Endothelial cell (in vitro differentiated cells): ENCODE measurements at places on chromosomes 12 and 14. TPM values are rescaled to one million over a fixed set of nuclear protein-coding genes. Genes with fewer than 3 reads are reported as not detected.

GRCh38 chr14:52987042-52987441 lies 36.2 kb upstream of the FERMT2 start:
- no peak for DNase-seq

DNA sequence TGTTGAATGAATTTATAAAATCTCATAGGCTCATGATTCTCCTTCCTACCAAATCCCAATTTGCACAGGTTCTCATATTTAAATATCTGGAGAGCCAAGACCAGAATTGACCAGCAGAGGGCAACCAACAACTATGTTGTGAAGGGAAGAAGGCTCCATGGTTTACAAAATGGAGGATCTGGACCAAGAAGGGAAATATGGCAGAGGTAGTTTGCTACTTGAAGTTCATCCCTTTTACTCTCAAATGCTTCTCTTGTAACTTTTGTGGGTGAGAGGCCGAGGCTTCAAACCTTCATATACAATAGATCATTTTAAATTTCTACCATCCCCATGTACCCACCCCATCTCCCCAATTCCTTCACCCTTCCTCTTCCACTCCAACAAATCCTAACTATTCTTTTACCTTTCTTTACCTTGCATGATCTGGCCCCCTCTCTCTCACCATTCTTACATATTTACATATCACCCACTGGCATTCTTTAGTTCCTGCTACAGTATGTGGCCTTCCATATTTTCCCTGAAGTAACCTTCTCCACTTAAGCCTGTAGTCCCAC lies 3.8 kb upstream of the SMARCC2 start:
- peak; percentile 77 for DNase-seq

DNA sequence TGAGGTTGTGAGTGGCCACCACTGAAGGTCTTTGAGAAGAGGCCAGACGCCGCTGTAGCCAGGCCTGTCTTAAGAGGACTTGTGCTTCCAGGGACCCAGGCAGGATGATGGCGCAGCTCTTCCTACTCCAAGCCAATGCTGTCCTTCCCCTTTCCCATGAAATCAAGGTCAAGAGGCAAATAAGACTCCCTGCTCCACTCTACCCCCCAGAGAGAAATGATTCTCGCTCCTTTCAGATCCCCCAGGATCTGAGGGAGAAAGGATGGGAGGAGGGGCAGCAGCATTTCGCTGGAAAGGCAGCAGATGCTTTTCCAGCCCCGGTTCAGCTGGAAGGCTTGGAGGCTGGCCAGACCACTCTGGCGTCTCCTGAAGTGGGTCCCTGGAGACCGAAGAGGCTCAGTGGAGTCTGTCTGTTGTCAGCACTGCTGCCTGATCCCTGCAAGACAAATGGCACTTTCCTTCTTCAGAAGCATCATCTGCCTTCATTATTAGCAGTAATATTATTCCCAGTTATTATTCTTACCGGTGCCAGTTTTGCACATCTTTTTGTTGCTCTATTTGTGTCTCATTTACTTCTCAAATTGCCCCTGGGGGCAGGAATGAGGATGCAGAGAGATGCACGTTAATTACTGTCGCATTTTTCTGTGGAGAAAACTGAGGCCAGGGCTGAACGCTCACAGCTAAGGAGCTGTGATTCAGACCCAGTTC lies 51.4 kb downstream of the C14orf132 start:
- no peak for DNase-seq

DNA sequence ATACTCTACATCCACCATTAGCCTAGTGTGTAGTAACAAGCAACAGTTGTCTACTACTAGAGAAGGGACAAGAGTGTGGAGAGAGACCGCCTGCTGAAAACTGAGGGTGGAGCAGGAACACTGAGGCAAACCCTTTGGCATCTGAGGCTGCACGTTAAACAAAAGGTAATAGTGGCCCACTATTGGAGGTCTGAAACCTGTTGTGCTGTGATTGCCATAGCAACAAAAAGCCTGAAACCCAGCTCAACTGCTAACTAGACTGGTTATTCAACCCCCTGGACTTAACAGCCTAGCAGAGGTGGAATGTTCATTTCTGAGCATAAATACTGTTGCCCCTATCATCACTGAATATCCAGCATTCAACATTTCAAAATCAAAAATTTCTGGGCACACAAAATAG lies 43.0 kb downstream of the PPP4R4 start:
- no peak for DNase-seq

DNA sequence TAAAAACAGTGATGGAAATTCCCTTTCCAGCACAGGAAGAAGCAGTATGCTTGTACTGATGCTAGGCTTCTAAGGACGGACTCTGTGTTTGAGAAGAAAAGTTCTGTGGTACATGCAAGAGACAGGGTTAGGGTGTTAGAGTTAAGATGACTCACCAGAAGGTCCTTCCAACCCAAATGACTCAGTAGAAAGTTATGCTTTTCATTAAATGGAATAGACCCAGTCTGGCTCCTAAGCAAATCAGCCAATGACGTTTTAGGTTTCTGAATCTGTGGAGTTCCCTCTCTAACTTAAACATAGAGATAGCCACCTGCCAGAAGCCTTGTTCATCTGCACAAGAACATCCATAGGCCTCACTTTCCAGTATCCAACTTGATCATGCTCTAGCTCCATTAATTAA lies 5.7 kb downstream of the PTHLH start:
- no peak for DNase-seq

- no peak for DNase-seq
Measured at GRCh38 chr12:68798882-68799234, 9.1 kb upstream of the MDM2 start.

The GPR84 gene
- 0.41 TPM for total RNA-seq

DNA sequence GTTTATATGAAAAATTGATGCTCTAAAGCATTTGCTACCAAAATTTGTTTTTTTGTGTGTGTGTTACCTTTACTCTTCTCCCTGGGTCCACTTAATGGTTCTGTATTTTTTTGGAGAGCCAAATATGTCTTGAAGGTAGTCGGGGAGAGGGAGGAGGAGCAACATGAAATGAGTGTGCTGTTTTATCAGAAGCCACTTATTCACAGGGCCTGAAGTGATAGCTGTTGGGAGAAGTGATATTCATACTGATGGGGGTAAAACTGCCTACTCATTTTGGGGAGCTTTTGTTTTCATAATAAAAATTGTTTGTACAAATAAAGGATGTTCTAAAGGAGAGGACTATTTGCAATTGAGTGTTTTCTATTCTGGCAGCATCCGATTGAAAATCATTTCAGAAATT lies 29.2 kb downstream of the CRADD start:
- DNase-seq, result no peak
